ENCODE measurements at places on chromosomes 5 and 9.

- no peak for DNase-seq
These were observed 19.1 kb downstream of the LHX3 start for GRCh38 chr9:136185596-136186366.

- no peak for DNase-seq
These were observed 184.2 kb upstream of the TMEM161B start for GRCh38 chr5:88452820-88453219.

DNA sequence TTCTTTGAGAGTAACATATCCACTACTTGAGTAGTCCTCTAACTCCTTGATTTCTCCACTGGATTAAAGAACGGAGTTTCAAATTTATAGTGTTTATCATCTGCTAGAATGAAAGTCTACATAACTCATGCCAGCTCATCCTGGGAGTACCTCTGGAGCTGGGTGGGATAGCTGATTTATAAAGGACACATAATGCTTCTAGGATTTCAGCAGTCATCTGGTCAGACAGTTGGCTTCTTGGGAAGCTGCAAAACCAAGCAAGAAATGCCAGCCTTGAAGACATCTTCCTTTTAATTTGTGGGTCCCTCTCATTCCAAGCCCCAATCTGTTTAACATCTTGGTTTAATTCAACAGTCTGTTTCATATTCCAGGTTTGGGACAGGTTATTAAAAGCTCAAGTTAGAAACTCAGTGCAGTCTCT lies 3.2 kb downstream of the GALNT10 start:
- DNase-seq: peak; percentile 27

DNA sequence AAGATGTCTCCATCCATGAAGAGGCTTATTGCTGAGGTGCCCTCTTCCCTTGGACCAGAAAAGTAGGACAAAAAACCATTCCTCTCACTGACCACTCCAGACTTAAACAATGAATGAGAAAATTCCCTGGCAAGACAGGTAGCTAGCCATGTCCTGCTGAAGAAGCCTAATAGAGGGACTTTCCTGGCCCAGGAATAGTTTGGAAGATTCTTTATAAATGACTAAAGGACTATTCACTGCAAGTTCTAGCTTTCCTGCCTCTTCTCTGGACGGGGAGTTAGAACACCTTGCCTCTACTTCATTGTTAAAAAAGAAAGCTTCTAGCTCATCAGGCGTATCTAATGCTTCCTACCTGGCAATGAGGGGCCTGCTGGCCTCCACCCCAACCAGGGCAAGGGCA lies 153.6 kb downstream of the NR3C1 start:
- no peak for DNase-seq

GRCh38 chr5:172776235-172776594 lies 5.2 kb upstream of the DUSP1 start:
- DNase-seq: no peak

DNA sequence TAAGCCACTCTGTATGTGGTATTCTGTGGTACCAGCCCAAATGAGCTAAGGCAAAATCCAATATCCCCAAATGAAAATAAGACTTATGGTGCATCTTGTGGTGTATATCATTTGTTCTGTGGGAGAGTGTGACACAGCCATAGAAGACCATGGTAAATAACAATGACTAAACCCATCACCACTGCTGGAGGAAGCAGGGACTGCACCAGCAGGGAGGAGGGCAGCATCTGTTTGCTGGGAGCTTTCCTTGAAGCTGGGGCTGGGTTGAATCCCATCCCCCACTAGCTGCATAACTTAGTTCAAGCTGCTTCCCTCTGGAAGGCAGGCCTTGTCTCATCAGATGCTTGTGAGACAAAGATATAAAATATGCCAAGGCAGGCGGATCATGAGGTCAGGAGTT lies 14.2 kb downstream of the GADD45G start:
- DNase-seq: no peak

DNA sequence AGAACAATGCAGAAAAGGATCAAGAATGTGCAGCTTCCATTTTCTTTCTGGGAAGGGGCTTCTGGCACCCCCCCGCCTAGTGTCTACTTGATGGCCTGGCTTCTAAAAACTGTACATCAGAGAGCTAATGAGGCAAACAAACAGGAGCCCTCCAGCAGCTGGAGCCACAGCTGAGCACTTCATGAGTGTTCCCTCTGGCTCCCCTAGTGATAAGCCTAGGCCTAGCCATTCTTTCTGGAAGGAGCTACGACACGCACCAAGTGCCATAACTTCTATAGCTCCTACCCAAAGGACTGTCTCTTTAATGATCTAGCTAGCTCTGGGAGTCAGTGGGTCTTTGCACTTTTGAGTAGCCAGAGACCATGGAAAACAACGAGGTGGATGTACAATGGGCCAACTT lies 66.1 kb downstream of the DNAH5 start:
- DNase-seq: no peak

DNA sequence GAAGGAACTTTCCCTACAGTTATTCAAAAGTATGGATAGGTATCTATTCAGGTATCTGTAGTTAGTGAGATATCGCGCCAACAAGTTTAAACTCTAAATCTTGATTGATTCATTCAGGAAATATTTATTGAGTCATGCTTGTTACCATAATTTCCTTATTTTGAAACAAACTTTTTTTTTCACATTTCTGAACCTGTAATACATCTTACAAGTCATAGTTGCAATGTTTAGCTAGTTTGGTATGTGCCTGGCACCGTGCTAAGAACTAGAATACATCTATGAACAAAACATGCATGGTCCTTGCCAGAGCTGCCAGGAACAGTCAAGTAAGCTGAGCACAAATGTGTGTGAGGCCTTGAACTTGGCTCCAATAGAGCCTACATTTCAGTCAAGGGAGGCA lies 226.4 kb downstream of the PCSK5 start:
- no peak for DNase-seq

DNA sequence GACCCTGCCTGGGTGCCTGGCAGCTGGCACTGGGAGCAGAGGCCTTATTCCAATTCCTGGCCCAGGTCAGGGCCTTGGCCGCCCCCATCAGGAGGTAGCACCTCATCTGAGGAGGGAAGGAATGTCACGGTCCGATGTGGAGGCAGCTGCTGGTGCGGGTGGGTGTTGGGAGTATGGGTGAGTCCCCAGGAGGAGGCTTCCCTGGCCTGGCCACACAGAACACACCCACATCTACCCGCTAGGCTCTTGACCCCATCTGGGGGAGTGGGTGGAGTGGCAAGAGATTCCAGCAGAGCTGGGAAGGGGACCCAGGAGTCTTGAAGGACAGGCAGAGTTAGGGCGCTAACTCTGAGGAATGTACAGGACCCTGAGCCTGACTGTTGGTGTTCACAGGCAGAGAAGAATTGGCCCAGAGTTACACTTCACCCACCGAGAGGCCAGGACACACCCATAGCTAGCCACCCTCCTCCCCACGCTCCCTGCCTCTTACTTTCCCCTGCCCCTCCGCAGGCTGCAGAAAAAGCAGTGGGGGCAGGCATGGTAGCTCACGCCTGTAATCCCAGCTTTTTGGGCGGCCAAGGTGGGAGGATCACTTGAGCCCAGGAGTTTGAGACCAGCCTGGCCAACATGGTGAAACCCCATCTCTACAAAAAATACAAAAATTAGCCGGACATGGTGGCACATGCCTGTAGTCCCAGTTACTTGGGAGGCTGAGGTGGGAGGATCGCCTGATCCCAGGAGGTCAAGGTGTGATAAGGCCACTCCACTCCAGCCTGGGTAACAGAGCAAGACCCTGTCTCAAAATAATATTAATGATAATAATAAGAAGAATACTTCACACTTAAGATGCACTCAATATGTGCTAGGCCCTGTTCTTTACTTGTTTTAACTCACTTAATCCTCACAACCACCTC lies 6.0 kb downstream of the OLFML2A start:
- no peak for DNase-seq

DNA sequence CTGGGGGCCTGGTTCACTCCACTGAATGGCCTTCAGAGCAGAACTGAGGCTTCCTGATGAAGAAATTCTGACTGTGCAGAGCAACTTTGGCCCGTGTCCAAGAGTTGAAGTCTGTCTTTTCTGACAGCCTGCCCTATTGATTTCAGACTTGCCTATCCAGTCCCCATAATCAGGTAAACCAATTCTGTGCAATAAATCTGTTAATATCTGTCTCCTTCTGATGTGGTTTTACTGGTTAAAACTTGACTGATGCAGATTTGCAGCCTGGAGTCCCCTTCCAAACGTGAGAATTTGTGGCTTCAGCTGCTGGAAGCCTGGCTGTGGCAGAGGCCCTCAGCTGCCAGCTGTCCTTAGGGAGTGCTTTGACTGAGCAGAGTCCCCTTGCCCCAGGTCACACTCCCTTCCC lies 283.9 kb upstream of the ANKRD55 start:
- no peak for DNase-seq

DNA sequence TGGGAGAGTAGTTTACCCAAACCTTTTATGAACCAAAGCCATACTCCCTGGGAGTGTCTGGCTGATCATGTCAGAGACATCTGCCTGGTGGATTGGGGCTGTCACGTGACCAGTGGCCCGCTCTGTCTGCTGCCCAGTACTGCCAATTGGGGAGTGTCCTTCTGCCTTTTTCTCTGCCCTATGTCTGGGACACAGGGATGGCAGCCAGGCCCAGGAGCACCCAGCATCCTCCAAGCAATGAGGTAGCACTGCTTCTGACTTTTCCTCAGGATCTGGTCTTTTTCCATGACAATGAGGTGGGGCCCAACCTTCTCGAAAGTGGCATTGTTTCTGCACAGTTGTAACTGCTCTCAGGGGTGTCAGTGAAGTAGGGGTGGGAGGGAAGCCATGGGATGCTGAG lies 21.8 kb downstream of the DAPK1 start:
- no peak for DNase-seq

GRCh38 chr5:63919763-63920478 lies 42.3 kb downstream of the HTR1A start:
- DNase-seq: no peak

DNA sequence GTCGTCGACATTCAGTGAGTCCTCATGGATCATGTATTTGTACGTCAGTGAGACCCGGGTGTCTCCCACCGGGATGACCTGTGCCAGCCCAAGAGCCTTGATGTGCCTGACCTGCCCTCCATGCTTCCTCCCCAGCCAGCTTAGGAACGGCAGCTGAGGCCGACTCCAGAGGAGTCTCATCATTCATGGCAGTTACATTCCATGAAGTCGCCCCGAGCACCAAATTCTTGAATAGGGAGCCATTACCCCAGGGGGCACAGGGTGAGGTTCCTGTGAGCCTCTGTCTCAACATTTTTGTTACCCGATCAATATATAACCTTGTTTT lies 67.8 kb downstream of the ZNF354C start:
- DNase-seq: no peak

DNA sequence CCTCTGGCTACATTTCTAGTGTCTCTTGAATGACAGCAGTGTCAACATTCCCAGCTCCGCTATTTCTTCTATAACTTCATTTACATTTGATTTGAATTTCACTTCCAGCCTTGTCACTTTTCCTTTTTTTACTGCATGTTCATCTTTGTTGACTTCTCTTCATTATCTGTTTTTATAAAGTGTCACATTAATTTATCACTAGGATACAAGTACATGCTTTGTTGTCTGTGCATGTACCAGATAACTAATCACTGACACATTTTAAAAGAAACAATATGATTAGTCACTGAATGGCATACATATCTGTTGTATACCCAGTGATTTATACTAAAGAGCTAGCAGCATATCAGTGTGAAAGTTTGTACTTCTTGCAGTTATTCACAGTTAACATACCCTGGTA lies 29.1 kb downstream of the ARSK start:
- no peak for DNase-seq

DNA sequence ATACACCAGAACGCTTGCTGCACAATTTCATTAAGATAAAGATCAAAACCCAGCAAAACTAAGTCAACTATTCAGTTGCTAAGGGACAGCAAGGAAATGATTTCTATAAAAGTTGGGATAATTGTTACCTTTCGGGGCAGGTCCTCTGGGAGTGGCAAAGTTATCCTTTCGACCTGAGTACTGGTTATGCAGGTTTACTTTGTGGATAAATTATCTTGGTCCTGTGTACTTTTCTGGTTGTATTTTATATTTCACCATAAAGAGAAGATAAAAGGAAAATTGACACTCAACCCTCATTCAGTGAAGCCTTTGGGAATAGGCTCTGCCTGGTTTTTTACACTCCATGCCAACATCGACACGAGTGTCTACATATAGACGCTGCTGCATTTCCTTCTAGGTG lies 146.5 kb downstream of the SYK start:
- no peak for DNase-seq

- DNase-seq: peak; percentile 60
These were observed at the start of gene PDLIM4 for GRCh38 chr5:132257131-132258101. Gene PDLIM4 (plus strand): TSS chr5:132257696. CDS start chr5:132257735, 39 bp downstream.

DNA sequence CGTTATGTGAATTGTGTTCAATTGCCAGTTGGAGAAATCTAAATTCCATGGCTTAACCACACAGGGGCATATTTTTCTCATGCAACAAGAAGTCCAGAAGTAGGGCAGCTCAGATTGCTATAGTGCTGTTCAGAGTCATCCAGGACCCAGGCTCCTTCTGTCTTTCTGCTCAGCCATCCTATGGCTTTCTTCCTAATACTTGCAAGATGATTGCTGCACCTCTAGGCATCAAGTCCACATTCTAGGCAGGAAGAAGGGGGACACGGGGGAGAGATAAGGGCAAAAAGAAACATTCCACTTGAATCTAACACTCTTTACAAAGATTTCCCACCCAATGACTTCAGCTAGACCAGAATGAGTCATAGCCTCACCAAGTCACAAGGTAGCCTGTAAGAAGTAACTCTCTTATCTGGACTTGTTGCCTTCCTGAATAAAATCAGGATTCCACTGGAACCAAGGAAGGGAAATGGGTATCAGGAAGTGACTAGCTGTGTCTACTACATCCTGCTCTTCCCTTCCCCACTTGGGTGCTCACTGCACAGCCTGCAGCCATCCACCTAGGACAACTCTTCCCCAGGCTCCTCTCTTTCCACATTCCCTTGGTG lies 5.3 kb downstream of the ERAP2 start:
- DNase-seq: peak; percentile 37

- no peak for DNase-seq
These were observed 12.7 kb downstream of the STK10 start for GRCh38 chr5:172175263-172175719.

DNA sequence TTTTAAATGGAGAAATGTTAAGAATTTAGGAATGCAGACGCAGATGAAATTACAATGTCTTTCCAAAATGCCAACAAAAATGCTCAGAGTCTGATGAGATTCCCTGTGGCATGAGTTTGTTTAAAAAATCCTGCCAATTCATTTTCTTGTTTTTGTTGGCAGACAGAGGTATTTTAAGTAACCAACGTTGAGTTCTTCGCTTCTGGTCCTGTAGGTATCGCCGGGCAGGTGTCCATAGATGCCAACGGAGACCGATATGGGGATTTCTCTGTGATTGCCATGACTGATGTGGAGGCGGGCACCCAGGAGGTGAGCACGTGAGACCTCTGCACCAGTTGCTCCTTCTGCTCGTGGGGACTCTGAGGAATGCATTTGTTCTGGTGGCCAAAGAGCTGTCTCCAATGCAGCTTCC lies 69.4 kb downstream of the NPR3 start:
- DNase-seq: no peak

- no peak for DNase-seq
These were observed 60.6 kb downstream of the NSUN2 start for GRCh38 chr5:6572086-6572824.

- no peak for DNase-seq
These were observed 71.9 kb upstream of the SLCO6A1 start for GRCh38 chr5:102570747-102571146.

- DNase-seq: no peak
These were observed 297.0 kb downstream of the ARHGEF28 start for GRCh38 chr5:73922875-73923557.
